ENCODE measurements at places on chromosomes 3 and 15.

DNA sequence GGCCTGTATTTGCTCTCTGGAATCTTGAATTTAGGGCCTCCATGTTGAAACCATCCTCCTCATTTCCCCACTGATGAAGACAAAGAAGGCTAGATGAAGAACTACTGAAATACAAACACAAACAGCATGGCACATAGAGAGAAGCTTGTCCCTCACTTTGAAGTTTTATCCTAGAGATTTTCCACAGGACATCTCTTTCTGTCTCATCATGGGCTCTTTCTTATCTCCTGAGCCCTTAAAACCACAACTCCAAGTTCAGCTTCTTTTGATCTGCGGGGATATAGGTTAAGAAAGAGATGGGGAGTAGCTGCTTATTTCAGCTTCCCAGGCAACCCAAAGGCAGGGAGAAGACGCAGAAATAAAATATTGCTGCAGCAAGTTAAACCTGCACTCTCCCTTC is 213.1 kb upstream of the LRIG1 start:
- no peak for DNase-seq

GRCh38 chr3:107068980-107069379 is 308.3 kb upstream of the CCDC54 start:
- DNase-seq: no peak

DNA sequence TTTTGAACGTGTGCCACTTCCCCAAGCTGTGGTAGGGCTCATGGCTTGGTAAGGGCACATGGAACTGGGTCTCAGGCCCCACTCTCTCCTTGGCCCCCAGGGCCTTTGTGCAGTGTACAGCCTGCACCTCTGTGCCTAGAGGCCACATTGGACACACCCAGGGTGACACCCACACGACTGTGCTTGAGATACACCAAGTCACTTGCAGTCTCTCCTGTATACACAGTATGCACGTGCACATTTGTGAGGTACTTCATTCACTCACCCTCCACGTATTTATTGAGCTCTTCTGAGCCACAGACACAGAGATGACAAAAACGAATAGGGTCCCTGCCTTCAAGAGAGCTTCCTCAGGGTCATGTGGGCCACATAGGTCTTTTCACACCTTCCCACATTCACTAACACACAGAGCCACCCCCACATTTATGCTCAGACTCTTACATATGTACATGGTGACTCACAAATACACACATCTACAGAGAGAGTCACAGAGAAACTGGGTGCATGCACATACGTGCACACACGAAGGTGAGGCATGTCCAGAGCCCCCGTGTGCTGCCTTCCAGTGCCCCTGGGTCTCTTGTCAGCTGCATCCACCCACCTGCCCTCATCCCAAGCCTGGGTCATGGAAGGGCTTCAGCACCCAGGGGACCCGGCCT is 9.8 kb upstream of the TMEM115 start:
- no peak for DNase-seq

DNA sequence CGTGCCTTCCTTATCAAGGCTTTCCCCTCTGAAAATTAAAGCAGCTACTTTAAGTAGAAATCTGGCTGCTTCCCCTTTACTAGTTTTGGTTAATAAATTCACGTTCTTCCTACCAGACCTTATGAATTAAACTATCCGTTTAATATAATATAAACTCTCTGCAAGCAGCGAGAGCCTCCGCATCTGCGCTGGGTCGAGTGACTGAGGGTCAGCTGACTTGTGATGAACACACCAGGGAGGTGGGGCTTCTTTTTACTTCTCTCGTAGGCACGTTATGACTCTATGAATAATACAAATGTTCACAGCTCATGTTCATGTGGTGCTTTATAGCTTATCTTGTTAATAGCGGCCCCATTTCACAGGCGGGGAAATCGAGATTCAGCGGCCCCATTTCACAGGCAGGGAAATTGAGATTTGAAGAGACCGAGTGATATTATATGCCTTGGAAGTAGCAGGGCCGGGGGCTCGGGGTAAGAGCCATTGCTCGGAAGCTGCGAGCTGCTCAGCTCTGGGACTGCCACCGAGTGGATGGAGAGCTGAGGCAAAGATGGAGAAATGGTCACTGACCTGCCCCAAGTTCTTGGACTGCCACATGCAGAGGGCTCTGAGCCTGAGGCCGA is 8.3 kb downstream of the MUC4 start:
- no peak for DNase-seq

- DNase-seq: no peak
Measured at GRCh38 chr3:135268941-135269532, 474.0 kb downstream of the EPHB1 start.

- DNase-seq: no peak
Measured at GRCh38 chr3:134074001-134074789, 44.5 kb upstream of the SLCO2A1 start.

- DNase-seq: no peak
Measured at GRCh38 chr3:2856138-2857133, 253.7 kb downstream of the IL5RA start.

DNA sequence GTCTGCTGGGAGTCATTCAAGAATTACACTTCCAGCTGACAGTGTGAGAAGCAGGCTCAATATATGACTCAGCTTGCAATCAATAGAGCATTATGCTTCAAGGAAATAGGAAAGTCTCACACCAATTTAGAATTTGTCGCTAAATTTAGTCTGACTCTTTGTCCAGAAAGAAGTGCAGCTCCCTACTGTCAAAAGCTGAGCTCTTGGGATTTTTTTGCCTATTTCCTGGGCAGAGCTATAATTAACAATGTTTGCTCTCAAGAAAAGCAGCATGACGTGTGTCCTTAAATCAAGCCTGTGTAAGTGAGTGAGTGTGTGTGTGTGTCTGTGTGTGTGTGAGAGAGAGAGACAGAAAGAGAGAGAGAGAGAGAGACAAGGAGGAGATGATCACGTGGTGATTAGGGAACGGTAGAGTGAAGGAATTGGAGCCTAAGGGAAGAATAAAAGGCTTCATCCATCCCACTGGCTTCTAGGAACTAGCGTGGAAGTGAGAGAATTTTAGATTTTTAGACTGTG is 16.4 kb upstream of the SLC35G2 start:
- no peak for DNase-seq

DNA sequence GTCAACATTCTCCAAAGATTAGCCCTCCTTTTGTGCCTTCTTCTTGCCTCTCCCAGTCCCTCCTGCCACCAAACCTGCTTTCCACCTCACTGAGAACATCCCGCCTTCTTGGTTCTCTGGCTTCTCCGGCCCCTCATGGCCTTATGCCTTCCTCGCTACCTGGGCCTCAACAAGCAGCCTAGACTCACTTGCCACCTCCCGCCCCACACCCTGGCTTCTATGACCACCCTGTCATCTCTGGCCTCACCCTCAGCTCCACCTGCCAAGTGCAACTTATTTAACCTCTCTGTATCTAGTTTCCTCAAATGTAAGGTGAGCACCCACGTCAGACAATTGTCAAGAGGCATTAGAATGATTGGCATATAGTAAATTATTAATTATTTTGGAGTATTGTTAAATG is 68.8 kb upstream of the MEX3B start:
- DNase-seq: no peak

DNA sequence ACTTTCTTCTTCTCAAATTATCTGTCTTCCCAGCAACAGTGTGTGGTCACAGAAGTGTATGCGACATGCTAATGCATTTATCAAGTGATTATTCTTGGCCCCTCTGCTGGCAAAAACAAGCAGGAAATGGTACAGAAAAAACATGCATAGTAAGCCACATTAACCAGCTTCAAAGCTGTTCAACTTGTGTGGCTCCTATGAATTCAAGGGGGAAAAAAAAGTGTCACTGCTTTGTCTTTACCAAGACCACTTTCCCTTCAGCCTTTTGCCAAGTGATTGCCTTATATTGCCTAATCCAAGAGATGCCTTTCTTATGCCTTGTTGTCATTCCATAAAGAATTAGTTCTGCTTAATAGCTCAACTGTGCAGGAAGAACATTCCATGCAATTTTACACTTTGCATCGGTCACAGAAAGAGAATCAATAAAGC is 39.1 kb downstream of the PRTG start:
- no peak for DNase-seq
